Activated naive CD4-positive, alpha-beta T cell (primary cell): ENCODE measurements at places on chromosomes 7 and 10.

GRCh38 chr7:106901828-106902441 lies 36.9 kb downstream of the PIK3CG start:
- DNase-seq, result no peak

DNA sequence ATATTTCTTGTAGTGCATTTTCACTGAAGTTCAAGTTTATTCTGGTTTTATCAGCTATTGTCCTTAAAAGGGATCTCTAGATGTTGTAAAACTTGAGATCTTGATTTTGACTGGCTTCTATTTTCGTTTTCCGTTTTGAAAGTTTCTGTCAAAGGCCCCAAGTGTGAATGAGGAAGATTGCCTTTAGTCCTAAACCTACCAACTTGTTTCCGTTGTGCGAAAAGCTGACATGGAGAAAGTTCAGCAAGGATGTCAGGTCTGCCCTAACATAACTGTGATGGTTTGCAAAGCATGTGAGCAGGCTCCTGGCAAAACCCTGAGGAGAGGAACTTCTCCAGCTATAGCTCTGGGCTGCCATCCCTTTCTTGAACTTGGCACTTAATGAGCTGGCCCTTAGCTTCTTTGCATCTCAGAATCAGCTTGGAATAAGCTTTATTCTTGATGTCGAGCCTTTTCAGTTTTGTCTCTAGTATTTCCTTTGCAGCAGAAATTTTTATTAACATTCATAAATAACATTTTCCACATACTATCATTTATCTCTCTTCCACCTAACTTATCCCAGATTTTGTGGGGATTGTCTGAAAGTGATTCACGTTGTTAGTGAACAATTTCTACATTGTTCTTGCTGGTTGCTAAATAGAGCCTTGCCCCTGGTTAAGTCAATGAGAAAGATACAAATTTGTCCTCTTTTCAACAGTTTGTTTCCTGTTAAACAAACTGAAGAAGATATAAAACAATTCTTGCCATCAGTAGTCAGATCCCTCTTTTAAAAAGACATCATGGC lies 559.4 kb downstream of the SUGCT start:
- DNase-seq, result no peak

DNA sequence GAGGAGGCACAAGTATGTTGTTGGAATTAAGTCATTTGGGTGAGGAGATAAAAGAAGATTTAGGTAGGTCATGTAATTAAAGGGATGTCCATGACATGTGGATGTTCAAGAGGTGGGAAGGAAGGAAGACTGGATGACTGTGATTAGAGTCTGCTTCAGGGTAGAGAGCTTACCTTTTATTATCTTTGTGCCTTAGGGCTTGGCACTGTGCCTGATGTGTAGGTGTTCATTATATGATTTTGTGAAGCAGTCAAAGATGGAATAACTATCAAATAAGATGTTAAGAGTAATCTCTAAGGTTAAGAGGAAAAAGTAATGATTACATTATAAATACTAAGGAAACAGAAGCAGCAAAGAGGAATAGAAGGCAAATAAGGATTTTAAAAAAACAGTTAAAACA lies 97.8 kb downstream of the CDK14 start:
- no peak for DNase-seq

DNA sequence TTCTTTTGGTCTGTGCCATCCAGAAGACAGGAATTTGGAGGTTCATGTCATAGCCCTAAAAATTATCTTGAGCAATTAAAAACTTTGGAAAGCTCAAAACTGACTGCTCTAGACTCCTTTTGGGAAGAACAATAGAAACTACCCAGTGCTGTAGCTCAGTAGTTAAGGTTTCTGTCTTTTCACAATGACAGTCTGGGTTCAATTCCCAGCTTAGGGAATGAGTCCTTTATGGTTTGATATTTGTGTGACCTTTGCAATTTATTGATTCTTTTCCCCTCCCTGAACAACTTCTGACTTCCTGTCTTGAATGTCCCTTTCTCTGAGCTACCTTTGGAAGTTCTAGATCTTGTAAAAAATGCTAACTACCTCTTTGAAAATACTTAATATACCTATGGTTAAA lies 603.3 kb upstream of the IGFBP3 start:
- DNase-seq, result no peak

DNA sequence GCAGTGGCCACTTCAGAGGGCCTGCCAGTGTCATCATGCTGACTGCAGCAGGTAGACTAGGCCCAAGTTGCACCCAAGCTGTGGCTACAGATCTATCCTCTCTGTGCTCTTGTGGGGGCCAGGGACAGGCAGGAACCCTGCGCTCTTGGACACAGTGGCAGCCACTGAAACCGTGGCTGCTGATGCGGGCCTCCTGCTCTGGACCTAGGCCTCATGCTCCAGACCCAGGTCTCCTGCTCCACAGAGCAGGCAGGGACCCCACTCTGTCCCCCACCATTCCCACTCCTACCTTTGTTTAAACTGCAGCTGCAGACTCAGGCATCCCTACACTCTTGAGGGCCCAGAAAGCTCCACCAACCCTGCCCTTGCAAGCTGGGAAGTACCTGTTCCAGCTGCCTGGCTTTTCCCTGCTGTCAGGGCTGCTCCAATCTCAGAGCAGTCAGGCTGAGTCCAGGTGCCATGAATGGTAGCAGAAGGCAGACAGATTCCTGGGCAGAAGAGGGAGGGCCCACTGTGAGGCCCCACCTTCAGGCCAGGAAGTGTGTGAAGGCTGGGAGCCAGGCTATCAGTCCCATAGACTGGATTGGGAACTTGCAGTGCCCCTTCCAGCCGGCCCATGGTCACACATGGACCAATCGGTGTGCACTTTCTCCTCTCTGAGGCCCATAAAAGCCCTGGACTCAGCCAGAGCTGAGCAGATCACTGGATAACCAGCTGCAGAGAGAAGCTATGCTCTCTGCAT lies 634.0 kb upstream of the SEMA3D start:
- DNase-seq, result no peak
